Fibroblast of skin of right quadriceps (primary cell): ENCODE measurements at places on chromosomes 7 and 10.

DNA sequence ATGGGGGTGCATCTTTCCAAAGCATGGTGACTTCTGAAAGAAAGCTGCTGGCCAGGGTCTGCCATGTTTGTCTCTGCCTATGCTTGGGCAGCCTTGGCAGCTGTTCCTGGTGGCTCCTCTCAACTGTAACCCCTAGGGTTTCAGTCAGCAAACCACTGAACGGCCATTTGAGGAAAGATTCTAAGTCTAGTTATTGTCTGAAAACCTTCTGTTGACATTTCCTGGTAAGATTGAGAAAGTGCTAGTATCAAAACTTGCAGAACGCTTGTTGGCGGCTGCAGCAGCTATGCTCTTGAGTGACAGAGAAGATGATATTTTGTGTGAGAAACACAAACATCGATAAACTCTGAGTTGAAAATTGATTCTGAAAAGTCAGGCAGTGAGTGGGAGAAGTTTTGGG lies 523.1 kb downstream of the LRMDA start:
- DNase-seq = no peak

DNA sequence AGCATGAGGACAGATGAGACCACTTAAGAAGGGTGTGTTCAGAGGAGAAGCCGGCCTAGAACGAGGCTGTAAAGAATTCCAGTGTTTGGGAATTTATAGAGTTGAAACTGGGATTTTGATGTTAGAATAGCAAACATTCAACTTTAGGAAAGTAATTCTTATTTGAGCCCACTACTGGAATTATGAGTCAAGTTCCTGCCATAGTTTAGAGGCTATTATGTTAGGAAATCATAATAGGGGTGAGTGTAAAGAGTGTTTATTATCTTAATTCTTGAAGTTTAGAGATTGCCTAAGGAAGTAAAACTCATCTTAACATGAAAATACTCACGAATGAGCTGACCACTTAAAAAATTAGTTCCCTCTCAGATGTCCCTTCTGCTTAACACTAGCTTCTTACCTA lies 2.1 kb downstream of the CBLL1 start:
- DNase-seq = no peak

GRCh38 chr10:33900596-33900995 lies 566.1 kb upstream of the NRP1 start:
- peak; percentile 25 for DNase-seq

GRCh38 chr7:28064437-28064836 lies 116.2 kb downstream of the JAZF1 start:
- DNase-seq = peak; percentile 23

DNA sequence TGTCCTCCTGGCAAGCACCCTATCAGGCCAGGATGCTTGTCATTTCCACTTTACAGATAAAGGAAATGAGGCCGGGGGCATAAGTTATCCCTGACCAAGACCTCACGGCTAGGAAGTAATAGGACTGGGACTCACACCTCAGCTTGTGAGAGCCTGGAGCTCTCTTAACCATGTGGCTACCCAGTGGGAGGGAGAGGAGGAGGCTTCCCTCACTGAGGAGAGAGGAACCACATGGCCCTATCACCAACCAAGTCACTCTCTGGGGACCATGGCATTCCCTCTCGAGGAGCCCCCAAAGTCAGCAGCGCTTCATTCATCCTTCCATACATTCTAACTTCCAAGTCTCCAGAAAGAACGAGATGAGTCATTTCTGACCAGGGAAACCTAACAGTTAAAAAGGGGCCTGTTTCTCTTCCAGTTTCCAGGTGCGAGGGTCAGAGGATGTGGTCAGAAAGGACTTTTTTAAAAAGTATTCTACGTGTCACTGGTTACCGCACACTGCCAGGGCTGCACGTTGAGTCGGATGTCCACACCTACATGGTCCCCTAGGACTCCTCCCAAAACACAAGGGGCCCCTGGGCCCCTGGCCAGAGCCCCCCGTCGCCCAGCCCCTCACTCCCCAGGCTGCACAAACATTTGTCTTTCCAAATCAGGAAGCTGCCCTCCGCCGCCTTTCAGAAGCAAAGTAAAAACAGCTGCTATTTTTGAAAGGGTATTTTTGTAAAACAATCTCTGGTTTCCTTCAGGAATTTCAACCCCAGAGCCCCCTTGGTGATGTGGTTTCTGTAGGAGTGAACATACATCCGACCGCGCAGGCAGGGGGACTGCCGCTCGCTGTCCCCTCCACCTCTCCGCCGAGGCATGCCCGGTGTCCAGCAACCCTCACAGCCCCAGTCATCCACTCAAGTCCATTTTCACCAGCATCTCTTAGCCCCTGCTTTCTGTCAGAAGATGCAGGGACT lies 128.2 kb upstream of the CHST15 start:
- DNase-seq = peak; percentile 25

DNA sequence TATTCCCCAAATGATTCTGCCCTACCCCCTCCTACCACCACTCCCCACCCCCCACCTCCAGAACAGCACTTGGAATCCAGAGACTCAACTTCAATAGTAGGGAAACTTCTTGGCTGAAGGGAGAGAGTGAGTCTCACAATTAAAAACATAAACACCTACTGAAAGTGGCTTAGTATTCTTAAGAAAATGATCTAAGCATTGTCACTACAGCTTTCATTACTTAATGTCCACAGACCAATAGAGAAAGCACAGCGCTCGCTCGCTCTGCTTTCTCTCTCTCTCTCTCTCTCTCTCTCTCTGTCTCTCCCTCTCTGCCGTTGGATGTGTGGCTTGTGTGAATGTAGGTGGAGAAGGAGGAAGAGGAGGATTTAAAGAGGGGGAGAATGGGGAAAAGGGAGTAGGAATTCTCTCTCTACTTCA lies 1.5 kb upstream of the SEMA3A start:
- DNase-seq = peak; percentile 68

DNA sequence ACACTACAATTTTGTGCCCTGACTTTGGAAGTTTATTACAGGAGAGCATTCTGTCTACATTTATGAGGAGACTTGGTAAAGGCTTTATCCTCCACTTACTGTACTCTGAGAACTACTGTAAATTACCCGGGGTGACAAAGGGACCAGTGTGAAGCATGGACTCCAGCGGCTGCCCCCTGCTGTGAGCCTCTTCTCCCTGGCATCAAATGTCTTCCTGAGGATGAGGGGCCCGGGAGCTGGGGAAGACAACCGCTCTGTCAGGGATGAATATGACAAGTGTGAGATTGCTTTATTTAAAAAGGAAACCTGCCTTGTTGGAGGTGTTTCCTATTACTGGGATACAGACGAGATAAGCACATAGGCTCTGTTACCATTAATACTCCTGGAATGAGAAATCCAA lies 714.8 kb downstream of the CCSER2 start:
- DNase-seq = no peak

GRCh38 chr7:35025369-35025870 lies 11.9 kb downstream of the DPY19L1 start:
- no peak for DNase-seq

GRCh38 chr7:20197837-20198236 lies 19.3 kb downstream of the MACC1 start:
- DNase-seq = no peak

DNA sequence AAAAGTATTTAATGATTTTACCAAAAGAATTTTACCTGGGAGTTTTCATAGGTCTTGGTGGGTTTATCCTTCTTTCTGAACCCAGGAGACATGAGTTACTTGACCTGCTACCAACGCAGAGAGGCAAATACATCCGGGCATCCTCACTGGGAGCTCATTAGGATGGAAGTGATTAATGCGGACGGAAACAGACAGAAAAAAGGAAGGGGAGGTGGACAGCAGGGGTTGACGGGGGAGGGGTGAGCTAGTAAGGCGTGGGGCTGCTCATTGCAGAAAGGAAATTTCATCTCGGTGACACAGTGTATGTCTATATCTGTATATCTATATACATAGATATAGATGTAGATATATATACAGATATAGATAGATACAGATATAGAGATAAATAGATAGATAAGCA lies 408.2 kb upstream of the ADARB2 start:
- DNase-seq = no peak

GRCh38 chr7:4998244-4998643 lies 39.3 kb upstream of the MMD2 start:
- no peak for DNase-seq

DNA sequence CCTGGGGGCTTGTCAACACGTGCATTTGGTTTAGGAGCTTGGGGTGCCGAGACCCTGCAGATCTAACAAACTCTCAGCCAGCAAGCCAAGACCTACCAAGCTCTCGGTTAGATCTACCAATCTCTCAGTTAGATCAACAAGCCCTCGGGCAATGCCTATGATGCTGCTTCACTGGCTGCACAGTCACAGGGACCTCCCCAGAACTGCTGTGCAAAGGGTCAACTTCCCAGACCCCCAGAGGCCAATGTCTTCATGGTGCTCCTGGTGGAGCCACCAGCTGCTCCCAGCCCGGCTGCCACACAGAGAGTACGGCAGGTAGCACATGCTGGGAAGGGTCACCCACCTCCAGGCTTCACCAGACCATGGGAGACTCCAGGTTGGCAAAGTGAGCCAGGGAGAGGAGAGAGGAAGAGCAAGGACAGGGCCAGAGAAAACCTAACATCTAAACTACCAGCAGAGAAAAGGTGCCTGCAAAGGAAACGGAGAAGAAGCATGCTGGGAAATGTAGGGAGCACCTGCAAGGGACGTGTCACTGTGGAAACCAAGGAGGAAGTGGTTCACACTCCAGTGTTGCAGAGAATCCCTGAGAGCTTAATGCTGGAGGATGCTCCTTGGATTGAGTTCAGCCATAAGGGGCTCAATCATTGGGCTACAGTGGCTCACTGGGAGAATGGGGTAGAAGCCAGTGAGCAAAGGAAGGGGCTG lies 51.5 kb upstream of the GDF10 start:
- no peak for DNase-seq

DNA sequence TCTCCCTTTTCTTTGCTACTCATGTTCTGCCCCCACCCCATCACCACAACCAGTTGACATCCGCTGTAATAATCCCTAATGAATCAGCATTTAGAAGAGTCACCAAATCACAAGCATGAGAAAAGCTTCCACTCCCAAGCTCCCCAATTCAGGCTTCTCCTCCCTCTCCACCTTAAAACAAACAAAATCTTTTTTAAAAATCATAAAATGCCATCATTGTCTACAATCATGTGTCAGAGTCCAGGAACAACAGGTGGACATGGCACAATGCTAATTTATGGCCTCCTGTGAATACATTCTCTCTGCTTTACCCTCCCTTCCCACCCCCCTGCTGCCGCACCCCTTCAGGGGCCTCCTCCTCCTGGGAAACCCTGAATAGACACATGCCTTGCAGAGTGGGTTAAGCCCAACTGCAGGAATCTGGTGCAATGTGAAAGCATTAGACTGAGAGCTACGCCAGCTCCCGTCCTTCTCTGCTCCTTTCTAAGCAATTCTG lies 3.7 kb downstream of the LRRC4 start:
- DNase-seq = peak; percentile 56

DNA sequence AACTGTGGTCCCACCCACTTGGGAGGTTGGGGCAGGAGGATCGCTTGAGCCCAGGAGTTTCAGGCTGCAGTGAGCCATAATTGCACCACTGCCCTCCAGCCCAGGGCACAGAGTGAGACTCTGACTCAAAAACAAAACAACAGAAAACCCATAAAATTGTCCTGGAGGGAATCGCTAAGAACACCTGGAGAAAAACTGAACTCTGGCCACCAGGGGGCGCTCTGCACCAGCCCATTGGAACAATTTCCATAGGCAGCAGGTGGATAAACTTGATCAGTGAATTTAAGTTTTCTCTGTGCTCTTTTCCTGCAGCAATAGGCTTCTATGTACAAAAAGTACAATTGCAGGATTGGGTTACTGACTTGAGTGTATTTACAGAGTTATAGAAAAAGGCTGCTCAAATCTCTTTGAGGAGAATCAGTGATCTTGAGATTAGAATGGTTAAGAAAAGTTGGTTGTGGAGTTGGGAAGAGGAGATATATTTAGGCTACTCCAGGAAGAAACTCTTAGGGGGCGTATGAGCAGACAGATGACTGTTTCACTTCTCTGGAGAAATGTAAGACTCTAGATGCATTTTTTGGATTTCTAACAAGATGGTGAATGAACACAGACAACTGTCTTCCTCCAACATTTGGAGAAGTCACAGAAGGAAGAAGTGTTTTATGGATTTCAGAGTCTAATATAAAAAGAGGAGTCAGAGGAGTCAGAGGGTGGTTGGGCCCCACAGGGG lies 274.9 kb upstream of the GALNT17 start:
- peak; percentile 55 for DNase-seq

DNA sequence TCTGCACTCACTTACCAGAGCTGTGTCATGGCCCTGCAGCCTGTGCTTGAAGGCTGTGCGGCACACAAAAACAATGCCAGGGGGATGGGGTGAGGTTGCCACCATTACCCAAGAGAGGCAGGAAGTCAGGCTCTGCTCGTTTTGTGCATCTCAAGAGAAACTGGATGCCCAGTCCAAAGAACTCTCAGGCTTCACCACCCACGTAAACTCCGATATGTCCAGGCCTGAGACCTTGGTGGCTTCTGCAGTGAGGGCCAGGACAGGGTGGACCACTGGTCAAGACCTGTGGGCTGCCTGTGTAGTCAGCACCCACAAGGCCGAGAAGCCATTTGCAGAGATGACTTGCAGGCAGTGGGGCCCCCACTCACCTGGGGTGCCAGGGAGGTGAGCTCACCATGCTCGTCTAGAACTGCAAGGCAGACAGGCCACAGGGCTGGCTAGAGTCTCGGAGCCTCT lies 54.7 kb upstream of the EBF3 start:
- DNase-seq = no peak

- no peak for DNase-seq
Measured at GRCh38 chr7:37371755-37372154, 76.9 kb downstream of the ELMO1 start.

DNA sequence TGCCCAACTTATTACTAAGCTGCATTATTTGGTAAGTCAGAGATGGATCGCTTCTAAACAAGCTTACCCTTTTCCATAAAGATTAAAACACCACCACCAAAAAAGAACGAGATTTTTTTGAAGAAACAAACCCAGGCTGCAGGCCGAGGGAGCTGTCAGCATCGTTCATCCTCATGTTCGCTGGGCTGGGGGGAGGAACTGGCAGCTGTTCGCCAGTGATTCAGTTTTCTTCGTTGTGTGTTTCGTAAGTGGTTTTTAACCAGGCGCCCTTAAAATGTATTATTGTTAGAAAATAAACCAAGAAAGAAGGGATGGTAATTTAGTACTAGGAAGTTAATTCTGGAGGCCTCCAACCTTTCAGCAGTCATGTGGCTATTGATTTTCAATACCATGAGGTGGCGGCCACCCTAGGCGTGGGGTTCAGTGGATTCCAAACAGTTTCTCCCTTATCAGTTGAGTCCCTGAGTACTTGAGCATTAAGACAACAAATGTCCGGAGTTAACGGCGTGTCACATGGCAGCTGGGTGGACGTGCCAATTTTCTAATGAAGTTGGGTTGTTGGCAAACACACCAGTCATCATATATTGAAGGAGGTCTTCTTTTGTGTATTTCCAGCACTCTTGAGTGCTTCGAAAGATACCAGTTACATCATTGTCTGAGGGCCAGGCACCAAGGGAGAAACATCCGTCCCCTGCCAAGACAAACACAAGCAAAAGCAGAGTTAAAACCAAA lies 173.2 kb downstream of the EBF3 start:
- no peak for DNase-seq

DNA sequence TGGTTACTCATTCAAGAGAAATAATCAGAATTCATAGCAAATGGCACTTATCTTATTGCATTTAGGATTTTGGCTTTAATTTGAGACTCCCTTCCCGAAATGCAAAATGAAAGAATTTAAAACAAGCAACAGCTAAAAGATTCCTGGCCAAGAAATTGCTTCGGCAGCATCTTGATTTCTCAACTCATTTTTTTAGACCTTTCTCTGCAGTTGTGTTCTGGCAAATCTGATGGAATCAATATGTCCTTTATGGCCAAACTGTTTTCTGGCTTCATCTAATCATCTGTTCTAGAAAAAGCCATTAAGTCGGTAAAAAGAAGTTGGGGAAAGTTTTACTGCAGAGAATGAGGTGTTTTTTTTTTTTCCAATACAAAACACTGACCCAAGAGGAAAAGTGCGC lies 172.1 kb downstream of the SLC16A9 start:
- no peak for DNase-seq
